NCI-H1694 (cell line): ENCODE measurements at places on chromosomes 7 and 10.

DNA sequence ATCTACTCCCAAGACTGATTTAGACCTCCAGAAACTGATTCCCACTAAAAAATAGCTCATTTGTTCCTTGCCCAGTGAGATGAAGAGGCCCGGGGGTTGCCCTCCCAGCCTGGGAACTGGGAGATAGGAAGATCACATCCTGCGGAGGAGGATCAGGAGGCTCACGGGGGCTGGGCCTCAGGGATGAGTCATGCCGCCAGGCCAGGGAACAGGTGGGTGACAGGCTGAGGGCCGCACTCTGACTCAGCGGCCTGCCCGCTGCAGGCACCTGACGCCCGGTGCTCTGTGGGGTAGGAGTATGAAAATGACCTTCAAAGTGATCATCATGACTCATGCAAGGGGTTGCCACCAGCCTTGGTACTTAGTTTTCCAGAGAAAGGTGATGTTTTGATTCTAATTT, 104.5 kb upstream of the ZPBP start:
- no peak for DNase-seq

- DNase-seq: no peak
Measured at GRCh38 chr10:110616493-110617033, 27.6 kb upstream of the RBM20 start.

- no peak for DNase-seq
Measured at GRCh38 chr7:80859272-80859970, 59.4 kb downstream of the SEMA3C start.

DNA sequence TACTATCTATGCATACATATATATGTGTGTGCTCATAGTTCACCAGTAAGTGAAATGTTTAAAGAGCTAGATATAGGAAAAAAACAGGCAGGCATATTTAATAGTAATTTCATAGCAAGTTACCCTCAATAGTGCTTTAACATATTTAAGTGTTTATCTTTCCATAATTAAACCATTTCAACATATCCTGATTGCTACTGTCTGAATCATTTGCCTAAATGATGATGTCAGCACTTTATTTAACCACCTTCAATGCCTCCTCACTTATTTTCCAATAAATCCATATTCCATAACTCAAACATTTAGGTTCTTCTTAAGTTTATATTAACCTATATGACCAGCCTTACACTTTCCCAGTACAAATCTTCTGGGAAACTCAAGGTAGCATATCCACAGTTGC, 601.1 kb downstream of the ARL4A start:
- DNase-seq: no peak

DNA sequence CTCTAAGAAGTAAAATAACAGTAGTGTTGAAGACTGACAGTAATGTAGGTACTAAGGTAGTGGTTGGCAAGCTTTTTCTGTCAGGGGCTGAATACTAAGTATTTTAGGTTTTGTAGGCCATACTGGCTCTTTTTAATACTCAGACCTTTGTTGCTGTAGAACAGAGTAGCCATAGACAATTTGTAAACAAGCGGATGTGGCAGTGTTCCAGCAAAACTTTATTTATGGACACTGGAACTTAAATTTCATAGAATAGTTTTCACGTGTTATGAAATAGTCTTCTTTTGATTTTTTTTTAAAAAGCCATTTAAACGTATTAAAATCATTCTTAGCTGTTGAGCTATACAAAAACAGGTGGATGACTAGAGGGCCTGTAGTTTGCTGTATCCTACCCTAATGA, 121.2 kb downstream of the MLLT10 start:
- no peak for DNase-seq

GRCh38 chr7:97006055-97006815, 882 bp downstream of the DLX6 start:
- no peak for DNase-seq

DNA sequence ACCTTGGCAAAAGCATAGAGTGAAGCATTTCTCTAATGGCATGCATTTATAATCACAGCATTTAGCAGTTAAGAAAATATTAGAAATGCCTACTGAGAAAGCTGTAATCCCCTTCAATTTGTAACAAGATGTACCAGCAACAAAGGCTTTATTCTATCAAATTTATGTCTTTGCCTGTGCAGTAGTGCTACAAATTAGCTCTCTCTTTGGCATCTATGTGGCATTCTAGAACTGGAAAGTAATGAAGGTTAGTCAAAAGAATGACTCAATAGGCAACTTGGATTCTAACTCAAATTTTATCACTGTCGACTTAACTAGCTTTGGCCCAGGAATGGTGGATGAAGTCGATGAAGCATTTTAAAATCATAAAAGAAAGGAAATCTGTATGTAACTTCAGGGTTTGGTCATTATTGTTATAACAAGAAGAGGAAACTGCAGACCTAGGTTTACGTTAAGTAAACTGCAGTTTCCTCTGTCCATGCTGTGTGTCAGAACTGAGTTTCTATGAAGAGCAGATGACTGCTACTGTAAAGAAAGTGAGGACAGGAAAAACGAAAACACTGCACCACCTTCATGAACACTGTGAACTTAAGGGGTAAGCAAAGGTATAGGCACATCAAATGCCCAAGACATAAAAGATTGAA, 140.0 kb downstream of the RAPGEF5 start:
- DNase-seq: no peak

DNA sequence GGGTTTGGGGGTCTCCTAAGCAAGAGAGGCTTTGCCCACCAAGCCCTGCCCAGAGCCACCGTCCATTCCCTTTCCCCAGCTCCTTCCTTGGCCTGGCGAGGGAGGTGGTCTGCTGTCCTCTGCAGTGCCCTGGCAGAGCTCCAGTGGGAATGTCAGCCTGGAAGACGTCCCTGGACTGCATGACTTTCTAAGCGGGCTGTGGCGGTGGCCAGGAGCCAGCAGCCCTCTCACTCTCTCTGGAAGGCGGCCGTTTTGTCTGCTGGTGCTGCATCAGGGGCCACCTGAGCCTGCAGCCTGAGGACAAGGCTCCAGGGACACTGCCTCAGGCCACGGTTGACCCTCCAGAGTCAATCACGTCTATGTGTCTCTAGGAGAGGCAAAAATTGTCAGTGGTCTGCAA, 271.0 kb downstream of the SKAP2 start:
- DNase-seq: no peak

DNA sequence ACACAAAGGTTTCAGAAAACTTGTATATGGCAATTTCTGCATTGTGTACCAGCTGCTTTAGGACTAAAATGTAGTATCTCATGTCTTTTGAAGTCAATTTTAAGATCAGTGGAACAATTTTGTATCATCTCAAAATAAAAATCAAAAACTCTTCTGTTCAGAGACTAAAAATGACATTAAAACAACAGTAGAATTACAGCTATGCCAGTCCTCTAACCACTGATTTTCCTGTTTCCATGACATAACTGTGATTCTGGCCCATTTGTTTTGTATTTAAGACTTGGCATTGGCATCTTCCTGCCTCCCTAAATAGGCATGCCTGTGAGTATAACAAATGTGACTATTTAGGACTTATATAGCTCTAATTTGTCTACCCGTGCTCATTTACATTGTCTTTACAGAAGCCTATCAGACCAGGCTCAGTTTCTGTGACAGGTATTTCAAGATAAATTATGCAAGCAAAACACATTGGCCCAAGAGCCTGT, 29.1 kb upstream of the VPS41 start:
- no peak for DNase-seq

- DNase-seq: no peak
Measured at GRCh38 chr10:61124756-61125530, 181.0 kb upstream of the RHOBTB1 start.

DNA sequence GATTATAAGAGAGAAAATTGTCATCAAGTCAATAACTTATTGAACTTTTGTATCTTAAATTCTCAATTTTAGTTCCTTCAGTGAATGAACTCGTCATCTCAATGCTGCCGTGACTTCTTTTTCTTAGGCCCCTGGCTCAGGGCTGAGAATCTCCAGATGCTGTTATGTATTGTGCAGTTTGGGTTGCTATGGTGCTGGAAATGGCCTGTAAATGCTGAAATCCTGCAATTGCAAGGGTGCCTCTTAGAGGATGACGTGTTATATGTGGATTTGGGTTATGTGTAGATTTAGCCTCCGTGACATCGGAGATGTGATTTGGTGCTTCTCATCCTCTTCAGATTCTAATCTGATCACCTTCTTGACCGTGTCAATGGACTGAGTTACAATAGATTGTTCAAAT, 55.7 kb upstream of the ZRANB1 start:
- no peak for DNase-seq

GRCh38 chr10:27611744-27612550, 107.8 kb downstream of the RAB18 start:
- no peak for DNase-seq

DNA sequence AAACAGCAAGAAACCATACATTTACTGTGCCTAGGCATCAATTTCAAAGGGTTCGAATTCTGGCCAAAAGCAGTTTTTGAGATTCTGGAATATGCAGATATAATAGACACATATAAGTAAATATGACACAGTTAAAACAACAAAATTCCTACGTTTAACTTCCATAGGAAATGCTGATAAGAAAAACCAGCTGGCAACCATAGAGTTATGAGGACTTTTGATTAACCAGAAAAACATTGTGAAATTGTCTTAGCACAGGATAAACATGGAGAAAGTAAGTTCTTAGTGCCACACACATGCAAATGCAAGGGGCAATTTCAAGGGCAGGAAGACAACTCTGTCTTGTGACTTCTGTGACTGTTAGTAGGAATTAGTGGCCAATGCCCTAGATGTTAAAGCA, 702.1 kb downstream of the TNS3 start:
- DNase-seq: no peak

- DNase-seq: no peak
Measured at GRCh38 chr7:51289623-51290303, 26.8 kb downstream of the COBL start.

GRCh38 chr10:47357131-47357582, 9.0 kb downstream of the RBP3 start:
- no peak for DNase-seq

GRCh38 chr10:123129618-123130271, 6.0 kb upstream of the HMX3 start:
- DNase-seq: no peak

GRCh38 chr10:118870467-118871243, 115.9 kb upstream of the CACUL1 start:
- DNase-seq: no peak
